ENCODE measurements at places on chromosomes 16 and 17.

DNA sequence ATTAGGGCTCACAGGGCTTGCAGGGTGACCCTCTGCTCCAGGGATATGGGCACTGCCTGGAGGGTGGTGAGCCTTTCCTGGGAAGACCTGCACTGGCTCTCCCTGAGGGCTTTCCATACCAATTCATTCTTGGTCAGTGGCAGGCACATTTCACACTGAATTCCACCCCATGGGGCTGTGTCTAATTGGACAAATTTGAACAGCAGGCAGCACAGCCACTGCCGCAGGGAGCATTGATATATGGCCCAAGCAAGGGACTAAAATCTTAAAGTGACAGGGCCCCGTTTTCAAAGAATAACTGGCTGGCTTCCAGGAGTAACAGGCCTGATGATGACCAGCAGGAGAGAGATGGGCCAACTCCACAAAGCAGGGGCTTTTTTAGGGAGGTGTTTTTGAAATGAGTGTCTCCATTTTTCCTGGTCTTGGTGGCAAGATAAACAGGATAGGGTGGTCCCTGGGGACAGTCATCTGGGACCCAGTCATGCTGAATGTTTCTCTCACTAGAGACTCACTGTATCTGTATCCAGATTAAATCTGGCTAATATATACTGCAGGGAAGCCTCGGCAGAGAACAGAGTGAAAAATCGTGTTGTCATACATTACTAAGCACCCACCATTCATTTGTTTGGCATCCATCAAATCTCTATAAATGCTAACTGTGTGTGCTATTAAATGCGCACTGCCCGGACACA lies 74.1 kb upstream of the TBX2 start:
- H3K4me1 ChIP-seq, result no peaks in the 10 kb centered on the region
- no peak overlapping the region for H3K4me3 ChIP-seq
- no peaks in the 10 kb centered on the region for H3K27me3 ChIP-seq
- no peak for DNase-seq

DNA sequence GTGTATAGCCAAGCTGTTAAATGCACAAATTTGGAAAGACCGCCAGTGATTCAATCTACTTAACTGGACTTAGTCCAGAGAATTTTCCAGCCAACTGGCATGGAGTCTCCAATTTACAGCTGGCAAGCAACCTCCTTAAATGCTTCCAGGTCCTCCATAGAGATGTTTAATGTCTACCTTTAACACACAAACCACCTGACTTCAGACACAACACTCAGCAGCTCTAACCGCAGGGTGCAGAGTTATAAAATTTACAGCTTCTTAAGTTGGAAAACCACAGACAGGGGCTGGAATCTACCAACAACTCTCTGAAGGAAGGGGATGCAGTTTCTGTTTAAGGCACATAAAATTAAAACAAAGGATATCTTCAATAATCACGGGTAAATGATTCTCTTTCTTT lies 106.9 kb downstream of the SYCE1L start:
- no peak overlapping the region for H3K4me3 ChIP-seq
- H3K36me3 ChIP-seq, result no peaks in the 10 kb centered on the region
- H3K4me1 ChIP-seq, result peaks cover 2% of the 10 kb centered on the region
- H3K27me3 ChIP-seq, result peaks cover 36% of the 10 kb centered on the region

DNA sequence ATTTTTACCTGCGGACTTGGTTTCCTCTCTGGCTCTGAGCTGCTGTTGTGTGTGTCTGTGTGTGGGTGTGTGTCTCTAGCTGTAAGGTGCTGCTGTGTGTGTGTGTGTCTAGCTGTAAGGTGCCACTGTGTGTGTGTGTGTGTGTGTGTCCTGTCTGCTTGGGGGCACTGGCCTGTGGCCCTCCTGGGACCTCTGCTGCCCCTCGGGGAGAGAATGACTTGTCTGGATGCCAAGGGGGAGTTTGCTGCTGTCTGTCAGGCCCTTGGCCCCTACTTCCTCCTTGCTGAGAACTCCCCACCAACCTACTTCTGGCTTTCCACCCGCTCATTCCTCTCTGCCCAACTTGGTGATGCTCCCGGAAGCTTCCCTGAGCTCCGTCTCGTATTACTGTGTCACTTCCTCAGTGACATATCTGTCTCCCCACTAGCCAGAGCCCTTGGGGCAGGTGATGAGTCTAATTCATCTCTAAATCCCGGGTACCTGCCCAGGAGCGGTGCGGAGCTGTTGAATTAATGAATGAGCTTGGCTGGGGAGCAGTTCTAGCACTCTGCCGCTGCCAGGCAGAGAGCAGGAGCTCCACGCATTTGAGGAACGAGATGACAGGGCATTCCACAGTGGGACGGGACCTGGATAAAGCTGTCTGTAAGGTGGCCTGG lies 3.5 kb upstream of the LASP1NB start:
- H3K36me3 ChIP-seq, result peaks cover 39% of the 10 kb centered on the region
- DNase-seq, result peak; percentile 32
- H3K27ac ChIP-seq, result peak overlapping the region; percentile 87
- no peak overlapping the region for H3K4me3 ChIP-seq
- H3K4me1 ChIP-seq, result peaks cover 34% of the 10 kb centered on the region
- H3K27me3 ChIP-seq, result no peaks in the 10 kb centered on the region

GRCh38 chr17:79001190-79002020 lies 8.2 kb downstream of the CANT1 start:
- H3K4me3 ChIP-seq, result no peak overlapping the region
- H3K27me3 ChIP-seq, result no peaks in the 10 kb centered on the region
- peaks cover 25% of the 10 kb centered on the region for H3K36me3 ChIP-seq

GRCh38 chr16:265711-266110 lies 10.0 kb downstream of the RGS11 start:
- no peak overlapping the region for H3K4me3 ChIP-seq
- no peak for DNase-seq
- peak overlapping the region; percentile 66 for H3K27ac ChIP-seq
- peaks cover 2% of the 10 kb centered on the region for H3K4me1 ChIP-seq
- H3K27me3 ChIP-seq, result no peaks in the 10 kb centered on the region
- H3K36me3 ChIP-seq, result peaks cover 44% of the 10 kb centered on the region

GRCh38 chr17:72555052-72555451 lies 434.2 kb downstream of the SOX9 start:
- peaks cover 5% of the 10 kb centered on the region for H3K27me3 ChIP-seq
- H3K27ac ChIP-seq, result no peak overlapping the region
- no peak for DNase-seq
- no peak overlapping the region for H3K4me3 ChIP-seq
- H3K4me1 ChIP-seq, result no peaks in the 10 kb centered on the region

GRCh38 chr16:47139561-47140185 lies 4.1 kb downstream of the NETO2 start:
- H3K27ac ChIP-seq, result no peak overlapping the region
- peaks cover 13% of the 10 kb centered on the region for H3K4me1 ChIP-seq
- H3K4me3 ChIP-seq, result no peak overlapping the region
- no peak for DNase-seq

DNA sequence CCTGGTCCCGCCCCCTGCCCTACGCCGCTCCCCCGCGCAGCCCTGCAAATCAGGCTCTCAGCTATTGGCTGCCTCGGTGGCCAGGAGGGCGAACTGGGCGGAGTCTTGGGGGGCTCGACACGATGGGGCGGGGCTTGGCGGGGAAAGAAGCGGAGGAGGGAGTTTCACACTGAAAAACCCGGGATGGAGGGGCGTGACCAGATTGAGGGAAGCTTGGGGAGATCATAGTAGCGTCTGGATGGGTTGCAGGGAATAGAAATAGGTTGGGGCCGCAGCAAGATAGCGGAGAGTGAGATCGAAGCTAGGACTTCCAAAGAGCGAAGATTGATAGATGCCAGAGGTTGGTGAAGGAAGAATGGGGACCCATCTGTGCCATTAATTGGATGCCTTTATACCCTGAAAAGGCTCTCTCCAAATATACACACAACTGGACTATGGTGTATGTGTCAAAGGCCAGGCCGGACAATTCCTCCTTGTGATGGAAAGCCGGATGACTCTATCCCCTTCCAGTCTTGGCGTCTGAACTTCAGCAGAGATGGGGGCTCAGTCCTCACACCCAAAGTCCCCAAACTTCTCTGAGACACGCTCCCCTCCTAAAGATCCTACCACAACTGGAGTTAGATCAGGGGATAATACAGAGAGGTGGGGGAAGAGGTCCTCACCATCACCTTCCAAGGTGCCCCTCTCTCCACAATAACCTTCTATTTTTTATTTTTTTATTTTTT lies 376 bp upstream of the STAC2 start:
- peak overlapping the region; percentile 81 for H3K4me3 ChIP-seq
- H3K27ac ChIP-seq, result peak overlapping the region; percentile 42
- DNase-seq, result no peak
- peaks cover 20% of the 10 kb centered on the region for H3K4me1 ChIP-seq

DNA sequence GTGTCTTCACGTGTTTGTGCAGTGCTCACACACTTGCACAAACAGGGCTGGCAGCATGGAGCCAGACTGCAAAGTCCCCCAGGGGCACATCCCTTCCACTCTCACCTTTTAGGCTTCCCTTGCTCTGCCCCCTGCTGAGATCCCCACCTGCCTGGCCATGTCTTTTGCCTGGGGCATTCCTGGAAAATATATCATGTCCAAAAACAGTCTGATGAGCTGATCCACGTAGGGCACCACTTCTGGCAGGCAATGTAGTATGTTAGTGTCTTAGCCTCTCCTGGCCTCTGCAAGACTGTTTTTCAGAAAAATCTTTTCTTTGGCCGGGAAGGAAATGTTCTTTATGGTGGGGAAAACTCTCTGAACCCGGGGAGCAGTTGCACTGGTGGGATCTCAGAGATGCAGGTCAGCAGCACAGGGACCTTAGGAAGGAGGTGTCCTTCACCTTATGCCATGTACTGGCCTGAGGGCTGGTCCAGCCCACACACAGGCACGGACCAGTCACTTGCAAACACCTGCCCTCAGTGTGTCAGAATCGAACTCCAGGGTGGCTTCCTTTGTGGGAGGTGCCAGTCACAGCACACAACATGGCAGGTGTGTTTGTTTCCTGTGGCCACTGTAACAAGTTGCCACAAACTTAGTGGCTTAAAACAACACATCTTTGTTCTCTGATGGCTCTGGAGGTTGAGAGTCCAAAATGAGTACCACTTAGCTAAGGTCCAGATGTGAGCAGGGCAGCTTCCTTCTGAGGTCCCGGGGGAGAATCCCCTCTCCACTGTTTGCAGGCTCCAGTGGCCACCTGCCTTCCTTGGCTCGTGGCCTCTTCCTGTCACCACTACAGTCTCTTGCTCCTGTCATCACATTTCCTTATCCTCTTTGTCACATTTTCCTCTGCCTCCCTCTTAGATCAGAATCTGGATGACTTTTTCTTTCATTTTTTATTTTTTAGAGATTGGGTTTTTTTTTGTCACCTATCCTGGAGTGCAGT lies 46.6 kb downstream of the MPRIP start:
- peaks cover 31% of the 10 kb centered on the region for H3K36me3 ChIP-seq
- H3K27me3 ChIP-seq, result no peaks in the 10 kb centered on the region
- H3K4me1 ChIP-seq, result peaks cover 44% of the 10 kb centered on the region
- no peak overlapping the region for H3K4me3 ChIP-seq
